ENCODE measurements at places on chromosomes 11 and 22.

DNA sequence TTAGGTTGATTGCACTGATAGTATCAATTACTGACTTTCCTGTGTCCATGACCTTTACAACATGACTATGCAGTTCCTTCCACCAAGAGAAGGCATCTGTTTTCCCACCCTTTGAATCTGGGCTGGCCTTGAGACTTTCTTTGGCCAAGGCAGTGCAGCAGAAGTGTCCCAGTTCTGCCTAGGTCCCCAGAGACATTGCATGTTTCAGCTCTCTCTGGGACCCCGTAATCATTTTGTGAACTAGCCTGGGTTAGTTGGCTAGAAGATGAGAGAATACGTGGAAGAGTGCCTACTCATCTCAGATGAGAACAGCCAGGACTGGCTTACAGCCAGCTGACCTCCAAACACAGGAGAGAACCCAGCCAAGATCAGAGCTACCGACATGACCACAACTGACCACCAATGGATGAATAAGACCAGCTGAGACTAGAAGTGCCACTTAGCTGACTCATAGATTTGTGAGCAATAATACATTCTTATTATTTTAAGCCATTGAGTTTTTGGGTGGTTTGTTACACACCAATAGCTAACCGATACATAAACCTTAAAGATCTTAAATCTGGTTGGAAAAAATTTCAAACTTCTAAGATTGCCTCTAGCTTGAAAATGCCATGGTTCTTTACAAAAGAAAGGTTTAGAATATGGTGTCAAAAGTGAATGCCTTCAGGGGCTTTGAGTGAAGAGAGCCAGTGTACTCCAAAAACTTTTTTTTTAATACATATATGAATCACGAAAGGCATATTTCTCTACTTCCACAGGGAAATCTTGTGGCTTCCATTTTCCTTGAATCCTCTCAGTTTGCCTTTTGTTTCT lies 145.2 kb downstream of the FBXO7 start:
- no peak for DNase-seq

GRCh38 chr22:36763576-36763975 lies 12.3 kb downstream of the IFT27 start:
- DNase-seq: no peak

DNA sequence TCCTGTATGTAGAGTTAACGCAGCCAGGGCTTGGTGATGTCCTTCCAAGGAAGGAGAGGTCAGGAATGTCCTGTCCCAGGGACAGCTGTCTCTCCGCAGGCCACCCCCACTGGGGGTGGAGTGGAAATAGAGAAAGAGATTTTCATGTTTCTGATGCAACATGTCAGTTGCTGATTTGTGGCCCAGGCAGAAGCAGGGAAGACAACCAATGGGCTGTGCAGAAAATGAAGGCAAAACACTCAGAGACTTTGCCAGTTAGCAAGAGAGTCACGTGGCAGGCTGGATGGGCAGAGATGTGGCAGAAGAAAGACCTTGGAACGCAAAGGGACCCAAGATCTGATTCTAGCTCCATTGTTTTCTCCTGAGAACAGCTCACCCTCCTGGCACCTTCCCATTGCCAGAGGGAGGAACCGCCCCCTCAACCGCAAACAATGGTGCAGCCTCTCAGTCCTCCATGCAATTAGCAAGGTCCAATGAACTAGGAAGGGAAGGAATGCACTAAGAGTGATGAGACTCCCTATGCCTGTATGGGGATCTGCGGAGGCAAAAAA lies 71.0 kb downstream of the SYN3 start:
- no peak for DNase-seq

- no peak for DNase-seq
Observed at GRCh38 chr22:42912059-42912458, 55.0 kb upstream of the ARFGAP3 start.

DNA sequence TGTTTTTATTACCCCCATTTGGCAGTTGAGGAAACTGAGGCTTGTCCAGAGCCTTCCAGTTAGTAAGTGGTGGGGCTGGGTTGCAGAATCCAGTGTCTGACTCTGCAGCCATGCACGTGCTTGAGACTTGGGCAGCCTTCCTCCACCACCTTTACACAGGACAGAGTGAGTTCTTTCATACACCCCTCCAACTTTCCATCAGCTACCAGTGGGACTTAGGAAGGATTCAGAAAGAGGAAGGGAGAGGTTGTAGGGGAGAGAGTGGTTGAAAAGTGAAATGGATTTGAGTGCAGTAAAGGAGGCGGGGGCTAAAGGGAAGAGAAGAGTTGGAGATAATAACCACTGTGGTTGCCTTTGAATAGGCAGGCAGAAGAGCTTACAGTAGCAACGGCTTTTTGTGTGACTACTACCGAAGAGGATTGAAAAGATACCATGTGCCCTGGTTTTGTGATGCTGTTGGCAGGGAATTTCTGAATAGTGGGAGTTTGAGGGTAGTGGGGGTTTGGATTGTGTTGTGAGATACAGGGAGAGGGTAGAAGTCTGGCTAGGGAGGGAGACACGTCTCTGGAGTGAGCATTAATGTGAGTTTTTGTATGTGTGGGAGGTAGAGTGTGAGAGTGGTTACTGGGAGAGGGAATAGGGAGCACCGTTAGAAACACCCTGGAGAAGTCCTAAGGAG lies 1.7 kb downstream of the UVRAG start:
- DNase-seq: no peak

GRCh38 chr22:41491374-41492100 lies 22.6 kb downstream of the ACO2 start:
- DNase-seq: no peak

- DNase-seq: no peak
Observed at GRCh38 chr11:34236572-34236971, 121.2 kb downstream of the ABTB2 start.

DNA sequence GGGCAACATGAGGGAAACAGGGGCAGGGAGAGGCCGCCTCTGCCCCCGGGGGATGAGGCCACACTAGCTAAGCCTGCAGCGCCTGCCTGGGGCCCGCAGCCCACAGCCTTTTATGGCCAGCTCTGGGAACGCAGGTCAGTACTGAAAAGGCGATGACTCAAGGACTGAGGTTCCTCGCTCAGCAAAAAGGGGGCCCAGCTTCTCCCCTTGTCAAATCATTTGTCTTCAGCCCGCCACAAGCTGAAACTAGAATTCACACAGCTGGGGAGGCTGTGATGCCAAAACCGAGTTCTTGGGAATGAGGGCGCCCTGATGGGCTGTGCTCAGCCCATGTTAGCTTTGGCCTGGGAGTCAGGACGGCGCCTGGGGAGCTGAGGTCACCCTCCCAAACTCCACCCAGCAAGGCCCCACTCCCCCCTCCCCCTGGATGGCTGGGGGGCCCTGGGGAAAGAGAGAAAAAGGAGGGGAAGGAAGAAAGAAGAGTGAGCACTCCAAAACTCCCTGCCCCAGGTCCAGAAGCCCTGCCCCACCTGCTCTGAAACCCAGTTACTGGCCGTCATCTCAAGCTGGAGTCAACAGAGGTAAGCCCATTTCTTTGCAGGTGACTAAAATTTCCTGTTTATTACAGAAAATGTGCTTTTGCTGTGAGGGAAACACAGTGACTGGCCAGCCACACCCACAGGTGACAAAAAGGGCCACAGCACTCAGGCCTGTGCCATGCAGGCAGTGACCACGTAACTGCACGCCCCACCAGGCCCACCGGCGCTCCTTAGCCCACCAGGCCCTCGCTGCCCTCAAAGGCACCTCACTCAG lies 13.7 kb downstream of the EHD1 start:
- DNase-seq: no peak

DNA sequence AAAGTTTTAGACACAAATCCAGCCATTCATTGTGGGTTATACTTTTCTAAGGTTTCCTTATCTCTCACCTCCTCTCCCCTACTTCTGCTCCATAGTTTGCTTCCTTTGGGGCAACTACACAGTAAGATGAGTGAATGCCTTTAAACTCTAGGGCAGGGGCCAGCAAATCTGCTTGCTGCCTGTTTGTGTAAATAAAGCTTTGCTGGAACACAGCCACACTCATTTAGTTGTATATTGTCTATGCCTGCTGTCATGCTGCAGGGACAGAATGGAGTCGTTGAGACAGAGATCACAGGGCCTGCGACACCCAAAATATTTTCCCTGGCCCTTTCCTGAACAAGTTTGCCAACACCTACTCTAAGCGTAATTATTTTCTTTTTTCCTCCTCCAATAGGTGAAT lies 58.7 kb downstream of the TECTA start:
- DNase-seq: no peak

- no peak for DNase-seq
Observed at GRCh38 chr11:115411120-115411519, 93.1 kb downstream of the CADM1 start.

DNA sequence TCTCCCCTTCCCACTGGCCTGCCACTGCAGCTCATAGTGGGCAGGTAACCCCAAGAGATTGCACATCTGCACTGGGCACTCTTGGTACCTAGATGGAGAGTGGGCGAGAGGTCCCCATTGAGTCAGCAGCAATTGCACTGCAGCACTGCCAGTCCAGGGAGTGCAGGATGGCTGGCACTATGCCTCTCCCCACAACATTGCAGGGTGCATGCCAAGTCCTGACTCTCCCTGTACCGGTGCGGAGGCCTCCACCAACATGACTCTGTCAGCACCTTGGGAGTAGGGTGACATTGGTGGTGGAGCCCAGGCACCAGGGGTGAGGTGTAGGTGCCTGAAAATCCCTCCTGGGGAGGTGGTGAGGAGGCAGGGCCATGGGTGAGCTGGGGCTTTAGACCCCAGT lies 82.2 kb downstream of the TRAF6 start:
- no peak for DNase-seq

DNA sequence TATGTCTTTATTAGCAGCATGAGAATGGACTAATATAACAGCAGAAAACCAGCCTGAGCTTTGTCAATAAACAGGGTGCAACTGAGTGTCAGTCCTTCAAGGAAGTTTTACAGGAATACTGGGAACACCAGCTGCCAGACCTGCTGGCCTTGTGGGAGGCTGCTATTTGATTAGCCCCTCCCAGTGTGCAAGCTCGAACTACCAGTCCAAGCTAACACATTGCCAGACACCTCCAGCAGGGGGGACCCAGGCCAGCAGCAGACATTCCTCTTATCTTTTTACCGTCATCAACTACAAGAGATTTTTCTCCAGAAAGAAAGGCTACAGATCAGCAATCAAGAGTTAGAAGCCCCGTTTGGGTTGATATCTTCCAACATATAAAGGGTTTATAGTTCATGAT lies 942.8 kb upstream of the TENM4 start:
- DNase-seq: no peak

GRCh38 chr11:35811783-35812182 lies 132.1 kb upstream of the LDLRAD3 start:
- DNase-seq: no peak

DNA sequence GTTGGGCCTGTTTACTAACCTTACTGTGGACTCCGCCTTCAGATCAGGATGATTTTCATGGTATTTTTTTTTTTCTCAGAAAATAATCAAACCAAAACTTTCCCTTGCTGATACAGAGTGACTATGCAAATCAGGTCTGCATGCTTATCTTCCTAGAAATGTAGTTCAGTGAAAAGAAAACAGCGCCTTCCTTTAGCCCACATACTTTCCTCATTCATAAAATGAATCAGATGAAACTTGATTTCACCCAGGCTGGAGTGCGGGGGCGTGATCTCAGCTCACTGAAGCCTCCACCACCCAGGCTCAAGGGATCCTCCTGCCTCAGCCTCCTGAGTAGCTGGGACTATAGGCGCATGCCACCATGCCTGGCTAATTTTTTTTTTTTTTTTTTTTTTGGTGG lies 26.0 kb downstream of the ZNRF3 start:
- peak; percentile 20 for DNase-seq

DNA sequence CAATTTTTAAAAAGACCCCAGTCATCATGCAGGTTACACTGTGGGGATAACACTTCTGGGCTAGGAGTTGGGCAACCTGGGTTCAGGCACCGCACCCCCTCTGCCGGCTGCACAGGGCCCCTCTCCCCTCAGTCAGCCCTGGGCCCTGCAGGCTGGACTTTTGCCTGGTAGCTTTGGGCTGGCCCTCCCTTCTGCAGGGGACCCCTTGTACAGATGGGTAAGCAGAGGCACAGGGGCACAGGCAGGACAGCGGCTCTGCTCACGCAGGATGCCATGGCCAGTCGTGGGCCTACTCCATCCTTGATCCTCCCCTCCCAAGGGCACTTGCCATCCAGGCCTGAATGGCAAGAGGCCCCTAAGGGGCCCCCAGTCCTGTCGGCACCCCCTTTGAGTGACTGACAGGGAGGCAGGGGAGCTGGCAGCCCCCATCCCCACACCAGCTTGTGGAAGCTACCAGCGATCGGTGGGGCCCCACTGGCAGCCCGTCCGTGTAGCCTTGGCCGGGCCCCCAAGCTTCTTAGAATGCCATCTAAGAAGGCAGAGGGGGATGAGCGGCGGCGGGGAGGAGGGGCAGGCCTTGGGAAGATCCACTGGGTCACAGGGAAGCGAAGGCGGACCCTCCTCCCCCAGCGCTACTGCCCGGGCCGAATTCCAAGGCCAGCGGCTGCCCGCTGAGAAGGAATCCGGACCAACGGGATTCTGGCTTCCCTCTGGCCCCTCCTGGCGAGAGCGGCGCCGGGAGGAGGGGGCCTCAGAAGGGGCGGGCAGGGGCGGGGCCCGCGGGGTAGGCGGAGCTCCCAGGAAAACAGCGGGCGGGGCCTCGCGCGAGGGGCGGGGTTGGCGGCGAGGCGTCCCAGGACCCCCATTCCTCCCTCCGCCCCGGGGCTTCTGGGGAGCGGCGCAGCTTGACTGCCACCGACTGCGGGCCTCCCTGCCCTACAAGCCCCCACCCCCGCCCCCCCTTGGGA lies 6.8 kb upstream of the CHKA start:
- DNase-seq: no peak

DNA sequence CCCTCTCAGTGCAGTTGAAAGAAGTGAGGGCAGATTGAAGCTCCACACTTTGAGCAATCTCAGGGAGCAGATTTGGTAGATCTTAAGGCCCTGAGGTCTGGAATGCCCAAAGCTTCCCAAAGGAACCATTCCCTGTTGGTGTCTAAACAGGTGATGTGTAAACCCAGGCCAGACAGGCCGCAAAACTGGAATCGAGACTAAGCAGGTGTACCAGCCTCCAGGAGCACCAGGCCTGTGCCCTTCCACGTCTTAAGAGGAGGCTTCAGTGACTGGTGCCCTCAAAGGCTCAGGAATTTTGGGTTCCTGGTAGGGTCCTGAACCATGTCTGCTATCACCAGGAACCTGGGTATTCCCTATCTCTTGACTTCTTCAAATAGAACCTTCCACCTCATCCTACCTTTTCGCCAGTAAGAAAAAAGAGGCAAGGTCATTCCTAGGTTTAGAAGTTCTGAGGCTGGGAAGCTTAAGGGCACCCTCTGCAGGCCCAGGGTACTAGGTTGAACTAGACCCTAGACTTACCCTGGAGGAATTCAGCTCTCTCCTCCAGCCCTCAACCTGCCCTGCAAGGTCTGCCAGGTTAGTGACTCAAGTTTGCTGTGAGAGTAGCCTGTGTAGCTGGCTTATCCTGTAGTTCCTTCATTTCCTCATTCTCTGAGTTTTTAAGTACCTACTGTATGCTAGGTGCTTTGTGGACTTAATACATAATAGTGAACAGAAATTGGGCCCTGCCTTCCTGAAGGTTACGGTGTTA lies 100.0 kb upstream of the NNMT start:
- no peak for DNase-seq

DNA sequence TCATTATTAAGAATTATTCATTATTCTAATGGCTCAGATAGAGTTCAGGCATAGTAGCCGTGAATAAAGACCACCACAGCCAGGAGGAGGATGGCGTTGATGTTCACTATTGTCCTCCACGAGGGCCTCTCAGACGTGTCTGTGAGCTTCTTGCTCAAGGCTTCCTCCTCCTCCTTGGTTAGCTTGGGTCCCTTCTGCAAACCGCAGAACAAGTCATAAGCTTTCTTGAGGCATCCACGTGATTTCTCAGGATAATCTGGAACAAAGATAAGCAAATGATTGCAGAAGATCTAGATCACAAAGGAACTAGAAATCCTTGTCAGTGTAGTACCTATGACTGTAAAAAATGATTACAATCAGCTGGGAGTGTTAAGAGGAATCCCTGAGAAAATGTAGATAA lies 13.6 kb upstream of the RFPL2 start:
- DNase-seq: no peak

Data from stimulated activated CD8-positive, alpha-beta memory T cell treated with anti-CD3 and anti-CD28 coated beads, Interleukin-4, amount 100 ng/mL, for 4 hours (primary cell).